ENCODE measurements at places on chromosomes 16 and 17.

- no peak for DNase-seq
Observed at GRCh38 chr17:58375811-58376210, 23.8 kb upstream of the SUPT4H1 start.

GRCh38 chr17:42773290-42774035 lies at the start of gene VPS25:
Gene VPS25 (plus strand): TSS chr17:42773449. CDS start chr17:42773476, 27 bp downstream.
- DNase-seq, result no peak

GRCh38 chr16:56530872-56531271 lies 11.0 kb upstream of the BBS2 start:
- no peak for DNase-seq

DNA sequence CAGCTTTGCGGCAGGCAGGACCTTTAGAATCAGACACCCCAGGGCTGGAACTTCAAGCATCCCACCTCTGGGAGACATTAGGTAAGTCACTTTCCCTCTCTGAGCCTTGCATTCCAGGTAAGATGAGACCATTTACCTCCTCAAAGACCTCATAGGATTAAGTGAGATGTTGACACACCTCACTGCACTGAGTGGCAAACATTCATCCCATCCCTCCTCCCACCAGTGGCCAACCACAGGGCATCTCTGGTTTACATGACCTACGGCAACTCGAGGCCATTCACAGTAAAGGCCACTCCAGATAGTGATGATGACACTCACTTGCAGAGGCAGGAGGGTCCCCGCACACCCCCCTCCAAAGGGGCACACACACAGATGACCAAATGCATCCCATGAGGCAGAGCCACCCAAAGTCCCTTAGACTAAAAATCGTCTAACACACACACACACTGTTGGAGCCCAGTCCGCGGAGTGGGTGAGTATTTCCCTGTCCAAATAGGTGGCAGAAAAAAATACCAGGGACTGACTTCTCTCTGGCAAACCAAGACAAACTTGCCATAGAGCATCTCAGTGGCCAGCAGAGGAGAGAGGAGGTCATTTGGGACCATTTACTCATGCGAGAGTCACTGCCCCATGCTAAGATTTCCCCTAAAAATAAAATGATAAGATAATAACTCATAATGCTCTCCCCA lies 454.9 kb downstream of the SOX9 start:
- DNase-seq, result no peak

- DNase-seq, result no peak
Observed at GRCh38 chr16:53912155-53912554, 208.2 kb downstream of the FTO start.

DNA sequence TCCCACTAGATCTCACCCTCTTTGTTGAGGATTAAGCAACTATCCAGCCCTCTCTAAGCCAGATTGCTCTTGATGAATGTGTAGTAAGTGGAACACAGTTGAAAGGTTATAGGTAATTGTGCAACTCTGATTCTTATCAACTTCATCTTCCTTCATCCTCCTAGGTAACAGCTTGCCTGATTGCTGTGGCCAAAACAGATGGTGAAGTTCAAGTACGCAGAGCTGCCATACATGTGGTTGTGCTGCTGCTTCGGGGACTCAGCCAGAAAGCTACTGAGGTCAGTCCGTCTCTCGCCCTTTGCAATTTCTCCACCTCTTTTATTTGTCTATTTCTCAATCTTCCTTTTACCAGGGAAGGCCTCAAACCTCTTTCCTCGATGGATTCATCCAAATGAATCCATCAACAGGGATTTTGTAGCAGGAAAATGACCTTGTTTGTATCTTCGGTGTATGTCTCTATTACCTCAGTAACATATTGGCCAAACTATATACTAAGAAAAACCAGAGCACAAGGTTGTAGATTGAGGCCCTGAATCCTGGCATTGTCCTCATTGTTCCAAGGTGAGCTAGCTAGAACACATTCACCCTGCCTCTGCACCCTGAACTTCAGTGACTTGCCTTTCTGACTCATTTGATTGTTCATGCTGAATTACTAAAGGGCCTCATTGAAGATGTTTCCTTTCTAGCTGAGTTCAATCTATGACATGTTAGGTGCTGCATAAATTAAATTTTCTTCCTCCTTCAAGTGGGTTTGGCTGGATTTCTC lies 65.1 kb upstream of the HAS3 start:
- DNase-seq, result no peak

All from cerebellar nuclear complex (tissue), 1 donor.